ENCODE measurements at places on chromosomes 5 and 9.
A peak's percentile ranks its signal among the peaks of the same experiment; 100 is the strongest.

DNA sequence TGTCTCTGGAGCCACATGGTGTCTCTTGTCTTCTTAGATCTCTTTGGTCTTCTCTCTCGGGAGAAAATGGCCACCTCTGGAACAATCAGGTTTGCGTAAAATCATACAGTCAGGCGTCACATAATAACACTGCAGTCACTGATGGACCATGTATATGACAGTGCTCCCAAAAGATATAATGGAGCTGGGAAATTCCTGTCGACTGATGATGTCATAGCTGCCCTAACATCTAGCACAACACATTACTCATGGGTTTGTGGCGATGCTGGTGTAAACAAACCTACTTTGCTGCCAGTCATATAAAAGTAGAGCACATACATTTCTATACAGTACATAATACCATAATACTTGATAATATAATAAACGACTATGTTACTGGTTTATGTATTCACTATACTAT lies 30.1 kb upstream of the RAI14 start:
- DNase-seq, result no peak

DNA sequence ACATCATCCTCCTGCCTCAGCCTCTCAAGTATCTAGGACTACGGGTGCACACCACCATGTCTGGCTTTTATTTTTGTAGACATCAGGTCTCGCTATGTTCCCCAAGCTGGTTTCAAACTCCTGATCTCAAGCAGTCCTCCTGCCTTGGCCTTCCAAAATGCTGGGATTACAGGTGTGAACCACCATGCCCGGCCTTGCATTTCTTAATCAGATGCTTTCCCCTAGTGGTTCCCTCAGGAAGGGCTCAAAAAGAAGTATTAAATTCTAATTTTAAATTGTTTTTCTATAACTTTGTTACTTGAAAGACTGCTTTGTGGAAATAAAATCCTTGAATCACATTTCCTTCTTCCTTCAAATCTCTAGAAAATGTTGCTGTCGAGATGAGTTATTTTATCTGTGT lies 79.5 kb upstream of the ROR2 start:
- DNase-seq, result no peak

DNA sequence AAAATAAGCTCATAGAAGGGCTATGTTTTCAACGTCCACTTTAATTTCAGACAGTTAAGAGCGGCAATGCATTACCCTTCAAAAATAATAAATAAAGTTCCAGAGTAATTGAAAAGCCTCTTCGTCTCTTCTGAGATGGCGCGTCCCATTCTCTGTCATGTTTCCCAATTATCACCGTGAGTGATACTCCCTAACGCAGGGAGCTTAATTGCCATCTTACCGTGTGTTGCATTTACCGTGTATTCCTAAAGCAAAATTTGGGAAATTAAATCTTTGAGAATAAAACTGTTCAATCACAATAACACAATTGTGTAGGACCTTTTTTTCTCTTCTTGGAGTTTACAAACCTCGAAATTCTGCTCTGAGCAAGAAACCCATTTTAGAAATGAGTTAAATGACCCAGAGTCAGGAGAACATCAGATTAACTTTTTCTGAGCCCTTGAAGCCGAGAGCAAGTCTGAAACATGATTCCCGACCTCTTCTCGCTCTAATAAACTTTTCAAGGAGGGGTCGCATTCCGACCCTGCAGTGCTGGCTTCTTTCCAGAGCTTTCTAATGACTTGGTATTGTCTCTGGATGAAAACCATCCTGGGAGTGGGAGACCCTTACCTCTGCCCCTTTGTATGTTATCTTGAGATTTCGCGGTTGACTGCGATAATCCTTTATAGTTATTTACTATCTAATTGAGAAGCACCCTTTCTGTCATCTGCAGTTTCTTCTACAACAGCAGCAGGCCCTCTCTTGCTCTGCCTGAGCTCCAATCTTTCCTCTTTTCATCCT lies 251.5 kb downstream of the FSTL4 start:
- DNase-seq, result no peak

DNA sequence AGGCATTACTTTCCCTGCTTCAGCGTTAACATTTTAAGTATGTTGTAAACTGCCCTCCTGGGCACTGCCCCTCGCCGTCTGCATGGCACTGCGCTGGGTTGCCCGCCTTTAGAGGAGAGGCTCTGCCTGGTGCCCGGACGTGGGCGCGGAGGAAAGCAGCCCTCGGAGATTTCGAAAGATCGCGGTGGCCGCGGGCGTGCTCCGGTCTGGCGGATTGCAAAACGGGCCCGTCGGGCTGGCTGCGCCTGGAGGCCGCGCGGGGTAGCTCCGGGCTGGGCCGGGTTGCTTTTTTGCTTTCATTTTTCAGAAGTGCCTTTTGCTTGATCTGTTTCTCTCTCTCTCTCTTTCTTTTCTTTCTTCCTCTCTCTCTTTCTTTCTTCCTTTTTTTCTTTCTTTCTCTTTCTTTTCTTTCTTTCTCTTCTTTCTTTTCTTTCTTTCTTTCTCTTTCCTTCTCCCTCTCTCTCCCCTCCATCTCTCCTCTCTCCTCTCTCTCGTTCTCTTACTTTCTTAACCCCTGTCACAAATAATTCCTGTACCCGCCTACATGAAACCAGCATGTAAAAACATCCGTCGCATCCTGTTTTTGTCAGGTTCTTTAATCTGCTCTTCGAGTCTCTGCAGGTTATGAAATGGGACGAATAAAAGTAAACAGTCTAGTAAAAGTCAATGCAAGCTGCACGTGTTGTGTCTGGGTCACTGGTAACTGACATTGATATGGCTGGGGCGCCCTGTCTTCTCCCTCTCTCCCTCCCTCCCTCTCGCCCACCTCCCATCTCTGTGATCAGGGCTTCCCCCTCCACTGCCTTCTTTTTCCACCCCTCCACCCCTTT lies 1.7 kb downstream of the FST start:
- DNase-seq, result peak; percentile 55

- peak; percentile 18 for DNase-seq
Observed at GRCh38 chr5:116574367-116575325, at the start of gene SEMA6A. TSS of gene SEMA6A (minus strand) at chr5:116574823. CDS start at chr5:116504944, 69,879 bp downstream.

DNA sequence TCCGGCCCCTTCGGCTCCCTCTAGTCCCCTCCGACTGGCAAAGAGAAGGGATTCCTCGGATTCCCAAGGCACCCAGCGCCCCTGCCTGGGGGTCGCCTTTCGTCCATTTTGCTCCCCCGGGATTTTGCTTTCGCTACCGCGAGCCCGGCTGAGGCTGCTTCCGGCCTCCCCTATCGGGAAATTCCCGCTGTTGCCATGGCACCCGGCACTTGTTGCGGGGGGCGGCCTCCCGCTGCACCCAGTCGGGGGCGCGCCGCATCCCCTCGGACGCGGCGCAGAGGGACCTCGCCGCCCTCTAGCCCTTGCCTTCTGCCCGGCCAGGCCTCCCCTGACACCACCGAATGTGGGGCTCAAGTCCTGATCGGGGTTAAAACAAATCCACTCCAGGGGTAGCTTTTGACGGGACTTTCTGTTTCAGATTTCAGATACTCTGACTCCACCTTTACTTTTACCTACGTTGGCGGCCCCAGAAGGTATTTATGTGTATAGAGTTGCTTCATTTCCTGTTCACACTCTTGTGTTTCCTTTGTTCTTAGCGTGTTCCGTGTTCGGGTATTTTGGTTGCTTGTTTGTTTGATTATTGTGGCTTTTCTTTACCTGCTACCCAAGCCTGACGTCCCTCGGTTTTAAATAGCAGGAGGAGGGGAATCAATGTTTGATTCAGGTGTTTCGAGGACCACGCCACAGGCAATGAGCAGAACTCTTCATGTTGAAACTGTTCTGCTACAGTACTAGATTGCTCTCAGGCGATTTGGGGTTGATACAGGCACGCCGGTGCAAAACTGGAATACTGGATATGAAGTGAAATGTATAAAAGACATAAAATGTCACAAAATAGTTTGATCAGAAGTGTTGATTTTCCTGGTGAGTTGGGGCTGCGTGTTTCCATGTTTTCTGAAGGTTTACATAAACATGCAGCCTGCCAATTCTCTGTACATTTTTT lies 1.5 kb downstream of the PARP8 start:
- peak; percentile 94 for DNase-seq

DNA sequence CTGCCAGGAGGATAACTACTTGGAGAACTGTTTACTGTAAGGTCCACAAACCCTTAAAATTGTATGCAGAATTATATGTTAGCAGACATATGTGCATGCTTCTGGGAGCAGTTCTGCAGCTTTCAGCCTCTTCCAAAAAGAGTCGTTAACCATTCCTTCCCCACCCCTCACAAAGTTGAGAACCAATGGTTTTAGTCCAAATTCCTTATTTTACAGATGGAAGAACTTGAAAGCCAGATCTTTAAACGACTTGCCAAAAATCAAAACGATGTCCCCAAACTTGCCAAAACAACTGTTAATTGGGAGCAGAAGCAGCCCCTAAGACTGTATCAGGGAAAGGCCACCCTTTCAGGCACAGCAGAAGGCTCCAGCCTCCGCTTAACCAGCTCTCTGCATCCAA lies 266.4 kb upstream of the ANKRD55 start:
- no peak for DNase-seq

DNA sequence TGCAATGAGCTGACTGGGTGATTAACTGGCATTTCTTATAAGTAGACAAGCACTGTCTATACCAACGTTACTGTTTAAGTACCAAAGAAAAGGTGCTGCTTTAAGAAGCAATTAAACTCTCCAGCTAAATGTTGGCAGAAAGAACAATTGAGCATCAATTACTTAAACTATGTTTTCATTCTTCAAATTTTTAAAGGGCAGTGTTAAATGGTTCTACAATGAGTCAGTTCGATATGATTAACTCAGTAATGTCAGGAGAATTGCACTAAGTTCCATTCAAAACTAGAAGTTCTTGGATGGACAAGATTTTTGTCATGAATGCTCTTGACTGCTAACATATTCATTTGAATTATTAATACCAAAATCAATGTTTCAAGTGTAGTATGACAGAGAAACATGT lies 593.7 kb downstream of the DNAH5 start:
- DNase-seq, result no peak

DNA sequence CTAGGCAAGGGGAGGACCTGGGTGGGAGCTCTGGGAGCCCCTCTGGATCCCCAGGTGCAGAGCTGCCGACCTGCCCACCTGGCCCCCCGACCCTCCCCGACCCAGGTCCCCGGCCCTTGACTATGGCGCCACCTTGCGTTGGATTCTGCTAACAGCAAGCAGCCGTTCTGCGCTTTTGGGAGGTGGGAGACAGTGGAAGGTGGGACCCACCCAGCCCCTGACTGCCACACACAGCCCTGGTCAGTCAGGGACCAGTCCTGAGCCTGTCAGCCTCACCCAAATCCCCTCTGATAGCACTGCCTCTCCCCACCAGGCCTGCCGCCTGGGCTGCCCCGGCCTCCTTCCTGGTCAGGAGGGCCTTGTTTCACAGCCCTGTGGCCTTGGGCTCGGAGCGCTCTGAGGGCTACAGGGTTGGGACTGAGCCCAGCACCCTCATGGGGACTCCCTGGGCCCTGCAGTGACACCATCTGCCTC lies 77.9 kb downstream of the HMCN2 start:
- peak; percentile 2 for DNase-seq

DNA sequence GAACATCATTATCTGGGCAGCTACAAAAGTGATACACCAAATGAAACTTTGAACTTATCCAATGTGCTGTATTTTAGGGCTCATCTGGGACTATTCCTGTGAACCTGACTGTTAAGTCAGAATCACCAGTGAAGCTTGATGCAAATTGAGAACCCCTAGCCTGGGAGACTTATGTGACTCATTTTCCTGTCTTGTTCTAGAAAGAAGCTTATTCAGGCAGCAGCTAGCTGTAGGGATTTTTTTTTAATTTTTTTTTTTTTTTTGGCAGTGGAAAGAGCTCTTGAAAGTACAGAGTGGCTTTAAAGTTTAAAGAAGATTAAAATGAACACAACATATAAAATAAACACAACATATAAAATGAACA lies 81.1 kb upstream of the TNFAIP8 start:
- DNase-seq, result peak; percentile 65

- DNase-seq, result no peak
Observed at GRCh38 chr9:130227833-130228232, 37.7 kb upstream of the HMCN2 start.

- no peak for DNase-seq
Observed at GRCh38 chr5:53779541-53779981, 219.1 kb downstream of the NDUFS4 start.

DNA sequence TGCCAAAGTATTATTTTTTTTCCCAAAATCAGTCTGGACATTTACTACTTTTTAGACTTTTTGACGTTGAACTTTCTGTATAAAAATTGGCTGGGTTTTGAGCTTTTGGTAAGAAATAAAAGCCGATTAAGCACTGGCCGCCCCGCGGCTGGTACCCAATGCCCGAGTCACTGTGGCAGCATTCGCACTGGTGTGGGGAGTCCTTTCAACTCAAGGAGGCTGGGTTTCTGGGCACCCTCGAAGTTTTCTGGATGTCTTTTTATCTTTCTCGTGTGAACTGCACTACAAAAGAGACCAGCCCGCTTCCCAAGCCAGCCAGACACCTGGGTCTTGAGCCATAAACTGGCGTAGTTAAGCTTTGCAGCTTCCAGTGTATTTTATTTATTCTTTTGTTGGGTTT lies 72.0 kb upstream of the OTULINL start:
- DNase-seq, result no peak

GRCh38 chr9:97321691-97322090 lies 14.2 kb downstream of the CCDC180 start:
- no peak for DNase-seq

- DNase-seq, result no peak
Observed at GRCh38 chr5:148739524-148739923, 85.2 kb upstream of the HTR4 start.

GRCh38 chr9:111744363-111744762 lies 50.4 kb downstream of the SHOC1 start:
- DNase-seq, result no peak

DNA sequence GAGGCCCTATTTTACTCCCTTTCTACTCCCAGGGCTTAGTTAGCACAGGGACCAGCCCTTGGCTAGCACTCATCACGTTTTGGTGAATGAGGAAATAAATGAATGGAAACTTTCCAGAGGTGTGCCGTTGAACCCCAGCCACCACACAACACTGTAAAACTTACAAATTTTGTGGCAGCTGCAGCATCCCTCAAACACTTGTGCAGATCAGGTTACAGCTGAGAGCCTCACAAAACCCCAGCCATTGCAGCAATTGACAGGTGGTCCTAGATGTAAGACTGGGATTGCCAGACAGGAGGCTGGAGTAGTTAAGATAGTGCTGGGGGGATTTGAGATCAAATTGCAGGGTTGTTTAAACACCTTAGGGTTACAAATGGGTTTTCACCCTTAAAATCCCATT lies 482.2 kb upstream of the KIF2A start:
- DNase-seq, result no peak

Data from CD4-positive, alpha-beta T cell treated with Interleukin-17A for 1 hour (primary cell).